ENCODE measurements at places on chromosomes 2 and 18.

GRCh38 chr2:203327901-203328759, at the start of gene ABI2:
Gene ABI2, plus strand, starts transcription at chr2:203328394. Its CDS starts 121 bp downstream, at chr2:203328515.
- DNase-seq, result peak; percentile 89

DNA sequence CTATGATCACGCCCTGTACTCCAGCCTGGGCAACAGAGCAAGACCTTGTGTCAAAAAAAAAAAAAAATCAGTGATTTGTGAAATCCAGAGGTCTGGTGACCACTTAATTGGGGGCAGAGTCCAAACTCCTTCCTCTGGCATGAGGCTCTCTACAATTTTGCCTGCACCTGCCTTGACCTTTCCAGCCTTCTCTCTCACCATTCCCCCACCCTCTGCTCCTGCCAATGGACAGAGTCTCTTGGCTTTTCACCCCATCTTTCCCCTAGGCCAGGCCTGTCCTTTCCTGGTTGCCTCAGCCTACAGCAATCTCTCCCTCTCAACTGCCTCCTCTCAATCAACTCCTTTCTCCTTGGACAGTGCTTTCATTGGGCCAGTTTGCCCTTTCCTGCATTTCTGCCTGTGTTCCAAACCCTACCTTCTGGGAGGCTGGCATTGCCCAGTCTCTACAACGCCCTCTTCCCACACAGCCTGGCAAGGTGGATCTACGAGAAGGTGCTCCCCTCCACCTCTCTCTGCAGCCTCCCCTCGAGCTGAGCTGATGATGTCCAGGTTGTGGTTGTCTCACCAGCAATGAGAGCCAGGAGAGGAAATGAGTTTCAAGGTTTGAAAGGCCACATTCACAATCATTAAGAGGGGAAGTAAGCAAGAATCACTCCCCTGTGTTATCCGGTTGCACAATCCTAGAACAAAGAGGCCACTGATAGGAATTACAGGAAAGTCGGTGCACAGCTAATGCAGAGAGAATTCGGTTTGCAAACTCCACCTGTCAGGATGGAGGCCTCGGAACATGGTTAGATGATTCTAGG, 39.5 kb upstream of the NPAS2 start:
- DNase-seq, result no peak

DNA sequence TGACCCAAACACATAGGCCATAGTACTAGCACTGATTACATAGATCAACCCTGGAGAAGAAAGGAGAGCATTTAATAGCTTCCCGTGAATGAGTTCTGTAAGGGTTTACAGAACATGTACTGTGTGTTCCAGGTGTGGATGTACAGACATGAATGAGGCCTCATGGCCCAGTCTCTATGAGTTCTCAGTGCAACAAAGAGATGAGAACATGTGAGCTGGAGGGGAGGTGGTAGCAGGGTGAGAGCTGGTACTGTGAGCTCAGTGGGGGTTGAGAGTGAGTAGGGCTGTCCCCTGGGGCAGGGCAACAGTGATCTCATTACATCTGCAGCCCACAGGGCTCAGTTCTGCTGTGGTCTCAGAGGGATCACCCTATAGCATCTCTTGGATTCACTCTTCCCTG, 42.6 kb upstream of the SPRED2 start:
- DNase-seq, result no peak

GRCh38 chr2:159905926-159906714, 108.1 kb upstream of the CD302 start:
- no peak for DNase-seq
